Activated CD4-positive, alpha-beta T cell treated with anti-CD3 and anti-CD28 coated beads, Interleukin-2, amount 50 U/mL, for 4 hours (primary cell): ENCODE measurements at places on chromosomes 1 and 21.
A peak's percentile ranks its signal among the peaks of the same experiment; 100 is the strongest.

GRCh38 chr1:16351456-16351993, 755 bp downstream of the FBXO42 start:
- no peak for DNase-seq

GRCh38 chr1:34781071-34781843, at the start of gene GJB3:
Gene GJB3 (plus strand): TSS chr1:34781214. CDS start chr1:34784763, 3,549 bp downstream.
- no peak for DNase-seq

DNA sequence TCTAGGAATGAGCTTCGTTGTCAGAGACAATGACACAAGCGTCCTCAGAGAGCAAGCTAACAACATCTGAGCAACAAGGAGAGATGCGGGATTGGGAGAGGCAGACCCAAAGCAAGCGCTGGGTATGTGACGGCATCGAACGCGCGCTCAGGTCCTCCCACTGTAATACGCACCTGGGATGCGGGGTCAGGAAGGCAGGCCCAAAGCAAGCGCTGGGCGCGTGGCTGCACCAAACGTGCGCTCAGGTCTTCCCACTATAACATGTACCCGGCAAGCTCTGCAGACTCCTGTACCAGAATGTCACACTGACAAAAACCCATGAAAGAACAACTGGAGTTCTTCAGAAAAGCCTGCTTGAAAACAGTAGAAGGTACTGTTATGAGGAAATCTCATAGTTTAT, 653.8 kb downstream of the SMYD3 start:
- DNase-seq = no peak

DNA sequence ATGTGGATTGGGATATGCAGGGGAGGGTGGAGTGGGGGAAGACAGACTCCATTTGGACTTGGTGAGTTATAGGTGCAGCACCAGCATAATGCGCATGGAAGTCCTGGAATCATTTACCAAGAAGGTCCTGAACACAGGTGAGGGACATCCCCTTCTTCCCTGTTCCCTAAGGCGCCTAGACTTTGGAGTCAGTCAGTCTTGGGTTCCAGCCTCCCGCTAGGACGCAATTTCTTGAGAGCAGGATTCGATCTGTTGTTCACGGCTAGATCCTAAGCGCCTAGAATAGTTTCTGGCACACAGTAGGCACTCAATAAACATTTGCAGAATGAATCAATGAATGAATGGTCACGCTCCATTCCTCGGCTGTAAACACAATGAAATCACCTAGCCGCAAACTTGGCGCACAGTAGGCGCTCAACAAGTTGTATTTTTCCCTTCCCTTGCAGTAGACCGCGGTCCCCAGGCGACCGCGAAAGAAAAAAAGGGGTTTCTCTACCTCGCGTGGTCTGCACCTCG, 1.0 kb upstream of the AK4 start:
- no peak for DNase-seq

- DNase-seq = no peak
These were observed 193.4 kb downstream of the PRDM2 start for GRCh38 chr1:13893409-13893821.

DNA sequence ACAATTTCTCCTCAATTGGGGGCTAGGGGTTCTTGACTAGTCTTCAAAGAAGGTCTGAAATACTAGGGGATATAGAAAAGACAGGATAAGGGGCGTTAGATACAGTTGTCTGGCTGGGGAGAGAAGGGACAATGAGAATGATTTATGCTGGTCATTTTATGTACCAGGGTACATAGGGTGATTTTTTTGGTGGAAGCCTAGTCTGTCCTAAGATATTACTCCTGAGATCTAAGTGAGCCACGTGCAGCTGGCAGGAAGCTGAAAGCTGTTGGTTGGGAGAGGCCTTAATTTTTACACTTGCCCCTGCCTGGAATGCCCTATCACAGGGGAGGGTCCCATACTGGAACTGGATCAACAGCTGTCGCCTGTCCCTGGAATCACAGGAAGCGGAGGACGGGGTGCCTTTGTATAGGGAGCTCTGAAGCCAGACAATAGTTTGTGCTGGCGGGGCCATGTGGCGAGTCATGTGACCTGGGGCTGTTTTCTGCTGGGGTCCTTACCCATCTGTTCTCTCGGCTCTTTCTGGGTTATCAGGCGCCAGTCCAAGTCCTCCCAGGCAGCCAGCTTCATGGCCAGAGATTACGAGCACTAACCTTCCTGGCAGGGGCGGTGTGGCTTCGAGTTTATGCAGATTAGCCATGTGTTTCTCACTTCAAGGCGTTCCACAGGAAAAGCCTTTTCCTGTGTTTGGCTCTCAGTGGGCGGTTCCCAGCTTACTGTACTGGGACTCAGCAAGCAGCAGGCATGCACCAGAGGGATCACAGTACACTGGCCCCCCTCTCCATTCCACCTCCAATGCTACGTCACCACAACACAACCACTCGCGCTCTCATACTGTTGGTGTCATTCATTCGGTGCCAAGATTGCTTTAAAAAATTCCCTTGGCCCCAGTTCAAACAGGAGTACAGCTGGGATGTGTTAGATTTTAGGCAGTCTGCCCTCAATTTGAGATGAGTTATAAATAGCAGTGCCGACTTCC, 27.5 kb downstream of the ARID1A start:
- DNase-seq = peak; percentile 15
